Heart right ventricle (tissue), 16 donors: ENCODE measurements at places on chromosomes 6 and 20.
A peak's percentile ranks its signal among the peaks of the same experiment; 100 is the strongest.

DNA sequence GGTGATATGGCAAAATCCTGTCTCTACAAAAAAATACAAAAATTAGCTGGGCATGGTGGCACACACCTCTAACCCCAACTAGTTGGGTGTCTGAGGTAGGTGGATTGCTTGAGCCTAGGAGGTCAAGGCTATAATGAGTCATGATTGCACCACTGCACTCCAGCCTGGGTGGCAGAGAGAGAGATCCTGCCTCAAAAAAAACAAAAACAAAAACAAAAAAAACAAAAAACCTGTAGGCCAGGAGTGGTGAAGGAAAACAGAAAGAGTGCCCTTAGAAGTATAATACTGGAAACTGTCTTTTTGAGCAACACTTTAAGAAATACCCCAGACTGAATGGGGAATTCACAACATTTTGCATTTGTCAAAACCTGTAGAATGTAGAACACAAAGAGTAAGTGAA, 85.3 kb downstream of the JARID2 start:
- no peak for DNase-seq

DNA sequence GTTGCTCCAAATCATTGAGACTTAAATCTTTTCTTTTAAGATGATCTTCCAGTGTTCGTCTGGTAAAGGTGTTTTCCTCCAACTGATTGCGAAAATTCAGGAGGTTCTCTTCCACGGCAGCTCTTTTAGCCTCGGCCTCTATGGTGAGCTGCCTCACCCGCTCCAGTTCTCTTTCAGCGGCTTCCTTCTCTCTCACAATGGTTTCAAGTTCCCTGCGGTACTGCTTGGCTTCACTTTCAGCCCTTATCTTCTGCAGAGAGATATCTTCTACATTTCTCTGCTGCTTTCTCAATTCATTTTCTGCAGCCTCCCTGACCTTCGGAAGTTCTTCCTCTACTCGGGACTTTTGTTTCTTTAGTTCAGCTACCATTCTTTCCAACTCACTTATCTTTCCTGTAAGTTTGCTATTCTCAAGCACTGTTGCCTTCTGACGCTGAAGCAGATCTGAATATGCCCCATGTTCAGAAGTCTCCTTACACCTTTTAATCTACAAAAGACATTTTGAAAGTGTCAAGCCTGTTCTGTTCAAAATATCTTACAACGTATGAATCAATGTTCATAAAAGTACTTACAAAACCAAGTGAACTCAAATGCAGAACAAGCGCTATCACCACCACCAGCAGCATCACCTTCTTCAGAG, 22.3 kb downstream of the DST start:
- peak; percentile 9 for DNase-seq

DNA sequence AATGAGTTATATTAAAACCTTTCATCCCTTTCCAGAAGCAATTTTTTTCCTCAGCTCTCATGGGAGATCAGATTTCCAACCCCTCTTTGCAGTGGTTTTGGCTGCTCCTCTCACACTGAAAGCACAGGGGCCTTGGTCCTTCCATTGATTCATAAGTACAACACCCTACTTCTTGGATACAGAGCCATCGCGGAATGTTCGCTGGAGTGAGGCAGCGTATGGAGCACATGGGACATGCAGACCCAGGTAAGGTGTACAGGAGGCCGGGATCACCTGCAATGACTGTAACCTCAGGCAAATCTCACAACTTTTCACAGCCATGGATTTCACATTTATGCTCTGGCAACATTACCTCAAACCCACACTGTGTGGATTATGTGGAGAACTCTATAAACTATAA, 75.2 kb upstream of the HEY2 start:
- DNase-seq, result no peak

DNA sequence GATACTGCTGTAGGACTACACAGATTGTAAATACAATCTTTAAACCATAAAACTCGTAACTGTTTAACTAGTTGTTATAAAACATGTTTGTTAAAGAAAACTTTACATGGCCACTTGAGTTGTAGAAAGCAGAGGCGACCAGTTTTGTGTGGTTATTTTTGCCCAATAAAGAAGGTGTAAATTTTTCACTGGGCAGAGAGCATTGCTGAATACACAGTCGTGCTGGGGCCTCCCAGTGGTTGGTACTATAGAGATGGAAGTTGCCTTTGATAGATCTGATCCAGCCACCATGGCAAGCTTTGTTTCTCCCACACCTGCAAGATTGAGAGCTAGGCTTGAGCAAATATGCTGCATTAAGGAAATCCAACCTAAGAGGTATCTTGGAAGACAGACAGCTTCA, 34.0 kb upstream of the YWHAB start:
- DNase-seq, result no peak

- peak; percentile 66 for DNase-seq
These were observed 2.7 kb upstream of the TRERF1 start for GRCh38 chr6:42454428-42454791.

GRCh38 chr6:80256691-80257090, 150.2 kb downstream of the BCKDHB start:
- DNase-seq, result no peak

DNA sequence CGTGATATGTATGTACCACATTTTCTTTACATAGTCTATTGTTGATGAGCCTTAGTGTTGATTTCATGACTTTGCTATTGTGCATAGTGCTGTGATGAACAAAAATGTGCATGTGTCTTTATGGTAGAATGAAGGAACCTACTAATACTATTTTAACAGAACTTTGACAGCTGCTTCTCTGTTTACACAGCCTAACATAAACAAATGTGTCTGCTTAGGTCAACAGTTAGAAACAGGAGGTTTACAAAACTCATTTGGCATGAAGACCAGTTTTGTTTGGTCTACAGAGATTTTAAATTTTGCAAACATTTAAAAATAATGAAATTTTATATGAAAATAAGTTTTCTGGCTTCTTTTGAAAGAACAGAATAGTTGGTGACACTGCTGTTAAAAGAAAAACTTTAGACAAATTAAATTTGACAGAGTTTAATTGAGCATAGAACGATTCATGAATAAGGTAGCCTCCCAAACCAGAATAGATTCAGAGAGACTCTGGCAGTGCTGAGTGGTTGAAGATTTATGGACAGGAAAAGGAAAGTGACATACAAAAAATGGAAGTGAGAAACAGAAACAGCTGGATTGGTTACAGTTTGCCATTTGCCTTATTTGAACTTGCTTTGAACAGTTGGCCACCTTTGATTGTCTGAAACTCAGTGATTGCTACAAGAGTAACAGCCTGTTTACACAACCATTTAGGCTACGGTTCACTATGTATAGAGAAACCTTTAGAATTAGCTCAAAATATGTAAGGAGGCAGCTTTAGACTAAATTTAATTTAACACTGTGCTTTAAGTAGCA, 715.8 kb upstream of the HS3ST5 start:
- no peak for DNase-seq

DNA sequence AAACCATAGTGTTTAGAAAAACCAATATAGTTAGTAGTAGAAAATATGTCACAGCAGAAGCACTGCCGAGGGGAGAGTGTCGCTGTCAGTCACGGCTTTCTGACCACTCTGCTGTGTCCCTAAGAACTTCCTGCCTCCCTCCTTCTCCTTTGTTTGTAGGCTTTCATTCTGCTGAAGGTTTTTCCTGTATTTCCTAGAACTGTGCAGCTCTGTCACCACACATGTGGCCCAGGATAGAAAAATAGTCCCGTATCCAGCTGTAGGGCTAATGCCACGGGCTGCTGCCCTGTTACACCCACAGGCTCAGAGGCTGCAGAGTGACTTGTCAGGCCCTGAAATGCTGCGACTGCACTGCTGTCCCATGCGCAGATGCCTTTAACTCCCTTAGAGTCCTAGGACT, 52.6 kb upstream of the SYNJ2 start:
- DNase-seq, result no peak

DNA sequence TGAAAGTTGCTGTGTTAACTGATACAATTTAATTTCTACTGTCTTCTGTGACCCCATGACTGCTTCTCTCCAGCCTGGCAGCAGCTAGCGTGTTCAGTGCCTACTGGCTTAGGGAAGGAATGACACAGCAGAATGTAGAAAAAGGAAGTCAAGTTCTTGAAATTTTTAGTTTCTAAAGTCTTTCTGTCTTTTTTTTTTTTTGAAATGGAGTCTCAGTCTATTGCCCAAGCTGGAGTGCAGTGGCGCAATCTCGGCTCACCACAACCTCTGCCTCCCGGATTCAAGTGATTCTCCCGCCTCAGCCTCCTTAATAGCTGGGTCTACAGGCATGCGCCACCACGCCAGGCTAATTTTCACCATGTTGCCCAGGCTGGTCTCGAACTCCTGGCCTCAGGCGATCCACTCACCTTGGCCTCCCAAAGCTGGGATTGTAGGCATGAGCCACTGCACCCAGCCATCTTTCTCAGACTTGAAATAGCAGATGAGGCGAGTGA, 39.3 kb downstream of the PCNA start:
- peak; percentile 28 for DNase-seq

DNA sequence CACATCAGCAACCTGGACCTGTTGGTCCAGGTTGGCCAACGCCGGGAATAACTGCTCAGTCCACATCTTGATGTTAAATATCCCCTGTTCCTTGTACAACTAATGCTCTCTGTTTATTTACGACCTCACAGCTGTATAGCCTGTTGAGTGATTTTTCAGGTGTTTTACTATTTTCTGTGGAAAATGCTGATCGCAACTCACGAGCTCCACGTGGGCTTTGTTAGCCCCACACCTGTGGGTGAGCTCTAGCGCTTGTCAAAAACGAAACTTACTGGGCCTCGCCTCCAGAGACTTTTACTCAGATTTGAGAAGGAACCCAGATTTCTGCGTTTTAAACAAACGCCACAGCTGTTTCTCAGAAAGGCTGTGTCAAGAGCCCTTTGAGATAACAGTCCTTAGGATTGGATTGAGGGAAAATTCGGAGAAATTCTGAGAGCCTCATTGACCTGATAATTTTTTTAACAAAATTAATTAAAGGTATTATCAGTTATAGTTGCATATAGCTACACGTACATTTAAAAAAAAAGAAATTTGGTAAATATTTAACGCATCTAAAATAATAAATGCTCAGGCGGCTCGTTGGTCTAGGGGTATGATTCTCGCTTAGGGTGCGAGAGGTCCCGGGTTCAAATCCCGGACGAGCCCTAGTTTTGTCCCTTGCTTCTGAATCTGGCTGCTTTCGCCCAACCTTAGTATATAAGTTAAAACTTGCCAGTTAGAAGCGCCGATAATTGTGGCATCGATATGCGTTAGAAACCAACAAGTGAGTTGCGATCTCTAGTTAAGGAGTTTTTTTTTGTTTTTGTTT, 16.7 kb downstream of the HMGN4 start:
- no peak for DNase-seq

DNA sequence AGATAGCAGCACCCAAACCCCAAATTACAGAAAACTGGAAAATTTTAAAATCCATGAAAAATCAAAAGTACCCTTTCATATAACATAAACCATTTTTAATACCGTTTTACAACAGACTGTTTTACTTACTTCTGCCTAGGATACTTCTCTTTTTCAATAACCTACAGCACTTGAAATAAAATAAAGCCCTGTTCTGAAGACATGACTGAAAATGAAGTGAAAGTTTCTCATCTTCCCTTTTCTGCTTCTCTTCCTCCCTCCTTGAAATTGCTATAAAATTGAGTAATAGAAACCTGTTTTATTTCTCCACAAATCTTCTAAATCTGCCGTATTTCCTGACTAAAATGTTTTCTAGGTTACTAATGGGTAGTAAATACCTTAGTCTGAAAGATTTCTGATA, 20.3 kb downstream of the MMS22L start:
- DNase-seq, result no peak

GRCh38 chr6:126086560-126086959, 100.2 kb downstream of the TRMT11 start:
- no peak for DNase-seq

DNA sequence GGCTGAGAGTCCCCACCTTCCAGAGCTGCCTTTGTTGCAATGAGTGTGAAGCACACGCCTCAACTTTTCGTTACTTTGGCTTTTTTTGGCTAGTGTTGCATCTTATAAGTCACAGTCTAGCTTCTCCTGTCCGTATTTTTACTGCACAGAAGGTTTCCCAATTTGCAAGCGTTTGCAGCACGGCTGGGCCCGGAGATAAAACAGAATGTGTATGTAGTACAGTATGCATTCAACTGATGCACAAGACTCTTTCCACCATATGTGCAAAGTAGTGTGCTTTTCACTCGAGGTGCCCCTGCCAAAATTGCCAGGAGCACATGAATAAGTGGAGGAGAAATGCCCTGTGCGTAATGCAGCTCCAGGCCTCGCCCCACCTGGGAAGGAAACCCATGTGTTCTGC, 79.6 kb downstream of the SOBP start:
- DNase-seq, result no peak

DNA sequence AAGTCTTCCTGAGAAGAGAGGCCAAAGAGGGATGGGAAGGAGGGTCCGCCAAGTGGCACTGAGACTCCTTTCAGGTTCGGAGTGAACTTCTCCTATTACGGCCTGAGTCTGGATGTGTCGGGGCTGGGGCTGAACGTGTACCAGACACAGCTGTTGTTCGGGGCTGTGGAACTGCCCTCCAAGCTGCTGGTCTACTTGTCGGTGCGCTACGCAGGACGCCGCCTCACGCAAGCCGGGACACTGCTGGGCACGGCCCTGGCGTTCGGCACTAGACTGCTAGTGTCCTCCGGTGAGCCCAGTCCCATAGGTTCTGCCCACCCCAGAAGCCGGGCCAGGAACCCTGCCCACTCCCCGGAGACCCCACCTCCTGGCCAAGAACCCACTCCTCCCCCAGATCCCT, 4.1 kb downstream of the SLC22A7 start:
- no peak for DNase-seq

DNA sequence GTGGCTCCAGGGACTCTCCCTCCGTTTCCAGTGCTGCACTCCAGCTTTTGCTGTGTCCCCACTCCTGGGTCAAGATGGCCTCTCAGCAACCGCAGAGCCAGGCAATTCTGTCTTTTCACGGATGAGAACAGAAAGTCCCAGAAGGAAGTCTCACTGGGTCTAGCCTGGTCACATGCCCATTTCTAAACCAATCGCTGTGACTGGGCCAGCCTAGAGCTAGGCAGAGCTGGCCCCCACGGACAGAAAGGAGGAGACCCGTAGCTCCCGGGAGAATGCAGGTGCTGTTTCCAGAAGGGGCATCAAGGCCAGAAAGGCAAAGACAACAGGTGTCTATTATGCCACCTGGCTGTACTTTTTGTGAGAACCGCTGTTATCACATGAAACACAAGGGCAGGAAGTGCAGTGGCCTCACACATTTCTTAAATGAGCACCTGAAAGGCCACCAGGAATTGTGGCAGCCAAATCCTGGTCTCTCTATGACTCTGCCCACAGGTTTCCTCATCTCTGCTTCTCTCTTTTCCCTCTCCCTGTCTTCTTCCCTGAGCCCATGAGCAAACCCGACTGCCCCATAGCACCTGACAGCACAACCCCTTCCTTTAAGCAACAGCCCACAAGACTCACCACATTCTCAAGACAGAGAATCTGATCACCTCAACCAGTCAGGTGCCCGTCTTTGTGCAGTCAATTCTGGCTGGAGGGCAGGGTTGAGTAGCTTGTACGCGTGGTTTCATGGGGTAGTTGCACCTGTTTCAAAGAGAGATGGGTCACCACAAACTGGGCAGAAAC, 37.1 kb upstream of the B4GALT5 start:
- no peak for DNase-seq

DNA sequence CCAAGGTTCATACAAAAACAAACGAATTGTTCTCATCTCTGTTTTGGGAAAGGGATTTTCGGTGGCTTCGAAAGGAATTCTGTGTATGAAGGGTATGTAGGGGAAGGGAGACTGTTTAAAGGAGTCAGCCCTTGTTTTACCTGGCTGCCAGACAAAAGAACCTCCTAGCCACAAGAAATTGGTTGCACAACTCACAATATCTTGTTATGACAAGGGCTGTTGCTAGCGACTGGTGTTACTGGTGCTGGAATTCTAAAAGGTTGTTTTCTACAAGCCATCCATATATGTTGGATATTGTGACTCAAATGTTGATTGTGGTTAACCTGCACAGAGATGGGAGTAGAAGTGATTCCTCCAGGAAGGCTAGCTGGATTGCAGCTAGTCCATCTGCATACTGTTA, 34.6 kb upstream of the CITED2 start:
- DNase-seq, result no peak
